Activated B cell treated with CpG ODN at 0.5 μM for 24 hours (primary cell): ENCODE measurements at places on chromosomes 2 and 18.

- H3K27me3 ChIP-seq = peaks cover 3% of the 10 kb centered on the region
- H3K36me3 ChIP-seq = no peaks in the 10 kb centered on the region
- no peak overlapping the region for H3K27ac ChIP-seq
- no peak overlapping the region for H3K4me3 ChIP-seq
- no peak for DNase-seq
These were observed 100.3 kb upstream of the PMAIP1 start for GRCh38 chr18:59799383-59800015.

- no peak overlapping the region for H3K4me3 ChIP-seq
- peaks cover 4% of the 10 kb centered on the region for H3K27me3 ChIP-seq
- H3K36me3 ChIP-seq = no peaks in the 10 kb centered on the region
- H3K4me1 ChIP-seq = no peaks in the 10 kb centered on the region
These were observed 113.0 kb upstream of the MAPRE2 start for GRCh38 chr18:34928088-34928753.

GRCh38 chr2:201174687-201175086, 8.3 kb upstream of the CASP10 start:
- peaks cover 1% of the 10 kb centered on the region for H3K36me3 ChIP-seq
- H3K4me3 ChIP-seq = no peak overlapping the region
- DNase-seq = no peak
- no peaks in the 10 kb centered on the region for H3K27me3 ChIP-seq

GRCh38 chr2:63872571-63873328, 31.1 kb downstream of the UGP2 start:
- H3K27ac ChIP-seq = no peak overlapping the region
- H3K36me3 ChIP-seq = peaks cover 63% of the 10 kb centered on the region
- H3K27me3 ChIP-seq = no peaks in the 10 kb centered on the region
- H3K4me3 ChIP-seq = no peak overlapping the region
- no peak for DNase-seq

DNA sequence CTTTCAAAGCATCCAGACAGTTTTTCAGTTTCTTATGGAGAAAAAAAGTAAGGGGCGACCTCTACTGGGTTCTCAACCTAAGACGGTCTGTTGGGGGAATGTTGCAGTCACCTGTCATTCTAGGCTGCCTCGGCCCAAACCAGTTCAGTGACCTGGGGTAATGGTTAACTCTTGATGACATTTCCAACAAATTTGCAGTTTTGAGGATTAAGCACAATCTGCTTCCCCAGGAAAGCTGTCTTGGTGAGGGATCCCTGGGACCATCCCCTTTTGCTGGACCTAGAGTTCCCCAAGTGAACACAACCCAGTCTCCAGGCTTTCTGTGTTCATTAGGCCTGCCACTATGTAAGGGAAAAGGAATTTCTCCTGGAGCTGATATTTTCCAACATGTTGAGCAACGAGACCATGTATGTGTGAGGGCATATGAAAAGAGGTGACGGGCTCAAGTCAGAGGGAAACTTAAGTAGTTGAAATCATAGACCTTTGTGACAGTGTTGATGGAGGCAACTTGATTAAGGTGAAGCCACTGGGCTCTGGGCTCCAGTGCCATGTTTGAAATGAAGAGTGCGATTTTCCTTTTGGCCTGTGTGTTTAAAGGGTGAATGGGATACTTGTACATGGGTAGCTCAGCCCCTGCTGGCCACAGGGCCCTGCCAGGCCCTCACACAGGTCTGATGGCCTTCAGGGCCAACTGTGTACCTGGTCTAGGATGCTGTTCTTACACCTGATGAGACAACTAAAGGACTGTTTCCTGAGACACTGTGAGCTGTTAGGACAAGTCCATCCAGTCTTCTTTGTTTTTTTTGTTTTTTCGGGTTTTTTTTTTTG, 27.0 kb downstream of the FOSL2 start:
- DNase-seq = no peak
- H3K27ac ChIP-seq = no peak overlapping the region
- H3K27me3 ChIP-seq = peaks cover 3% of the 10 kb centered on the region
- peaks cover 2% of the 10 kb centered on the region for H3K36me3 ChIP-seq
- no peak overlapping the region for H3K4me3 ChIP-seq

DNA sequence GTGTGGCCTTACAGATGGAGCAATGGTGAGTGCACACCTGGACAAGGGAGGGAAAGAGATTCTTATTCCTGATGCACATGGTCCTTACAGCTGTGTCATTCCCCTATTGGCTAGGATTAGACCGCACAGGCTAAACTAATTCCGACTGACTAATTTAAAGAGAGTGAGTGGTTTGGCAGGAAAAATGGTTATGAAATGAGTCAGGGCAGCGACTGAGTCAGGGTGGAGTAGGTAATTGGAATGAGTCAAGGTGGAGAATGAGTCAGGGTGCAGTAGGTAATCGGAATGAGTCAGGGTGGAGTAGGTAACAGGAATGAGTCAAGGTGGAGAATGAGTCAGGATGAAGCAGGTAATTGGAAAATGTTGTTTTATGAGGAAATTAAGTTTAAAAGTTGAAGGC, 1353.7 kb upstream of the LRRTM1 start:
- no peaks in the 10 kb centered on the region for H3K4me1 ChIP-seq
- no peak overlapping the region for H3K27ac ChIP-seq
- H3K36me3 ChIP-seq = no peaks in the 10 kb centered on the region
- no peak for DNase-seq

- H3K27ac ChIP-seq = no peak overlapping the region
- peaks cover 2% of the 10 kb centered on the region for H3K4me1 ChIP-seq
- no peak for DNase-seq
These were observed 33.4 kb upstream of the ST3GAL5 start for GRCh38 chr2:85922199-85922598.

- peaks cover 3% of the 10 kb centered on the region for H3K36me3 ChIP-seq
- peaks cover 43% of the 10 kb centered on the region for H3K4me1 ChIP-seq
- H3K27ac ChIP-seq = no peak overlapping the region
- no peak for DNase-seq
These were observed 28.4 kb downstream of the MEX3C start for GRCh38 chr18:51168960-51169662.

GRCh38 chr2:70044290-70045040, 42.8 kb upstream of the PCBP1 start:
- peaks cover 3% of the 10 kb centered on the region for H3K4me1 ChIP-seq
- no peak overlapping the region for H3K4me3 ChIP-seq
- peaks cover 34% of the 10 kb centered on the region for H3K36me3 ChIP-seq
- H3K27me3 ChIP-seq = no peaks in the 10 kb centered on the region
- no peak for DNase-seq

- no peak overlapping the region for H3K4me3 ChIP-seq
- DNase-seq = no peak
- no peaks in the 10 kb centered on the region for H3K4me1 ChIP-seq
- H3K27ac ChIP-seq = no peak overlapping the region
These were observed 320.6 kb upstream of the RAB12 start for GRCh38 chr18:8288472-8289195.

DNA sequence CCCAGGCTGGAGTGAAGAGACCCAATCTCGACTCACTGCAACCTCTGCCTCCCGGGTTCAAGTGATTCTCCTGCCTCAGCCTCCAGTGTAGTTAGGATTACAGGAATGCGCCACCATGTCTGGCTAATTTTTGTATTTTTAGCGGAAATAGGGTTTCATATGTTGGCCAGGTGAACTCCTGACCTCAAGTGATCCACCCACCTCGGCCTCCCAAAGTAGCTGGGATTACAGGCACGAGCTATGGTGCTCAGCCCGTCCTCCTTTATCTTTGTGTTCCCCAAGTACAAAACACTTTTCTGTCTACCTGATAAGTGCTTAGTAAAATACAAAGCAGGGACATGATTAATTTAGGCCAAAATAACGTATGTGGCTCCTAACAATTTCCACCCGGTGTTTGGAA, 91.2 kb upstream of the STK17B start:
- DNase-seq = no peak
- H3K4me1 ChIP-seq = peaks cover 64% of the 10 kb centered on the region
- peak overlapping the region; percentile 71 for H3K4me3 ChIP-seq
- H3K27me3 ChIP-seq = no peaks in the 10 kb centered on the region
- H3K36me3 ChIP-seq = no peaks in the 10 kb centered on the region

- no peak for DNase-seq
- no peak overlapping the region for H3K27ac ChIP-seq
These were observed 31.4 kb downstream of the ABCB11 start for GRCh38 chr2:168999668-169000213.

DNA sequence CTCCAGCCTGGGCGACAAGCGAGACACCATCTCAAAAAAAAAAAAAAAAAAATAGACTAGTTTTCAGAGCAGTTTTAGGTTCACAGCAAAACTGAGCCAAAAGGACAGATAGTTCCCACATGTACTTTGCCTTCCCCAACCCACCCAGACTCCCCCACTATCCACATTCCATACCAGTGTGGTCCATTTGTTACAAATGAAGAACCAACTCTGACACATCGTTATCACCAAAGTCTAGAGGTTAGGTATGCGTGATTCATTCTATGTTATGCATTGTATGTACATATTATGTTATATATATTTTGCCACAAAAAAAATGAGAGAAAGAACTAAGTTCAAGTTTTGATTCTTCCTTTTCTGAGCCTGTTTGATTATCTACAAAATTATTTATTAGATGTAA, 3.5 kb downstream of the DUSP11 start:
- H3K36me3 ChIP-seq = peaks cover 60% of the 10 kb centered on the region
- H3K27ac ChIP-seq = no peak overlapping the region
- DNase-seq = no peak
- no peak overlapping the region for H3K4me3 ChIP-seq
- peaks cover 26% of the 10 kb centered on the region for H3K4me1 ChIP-seq
- no peaks in the 10 kb centered on the region for H3K27me3 ChIP-seq

GRCh38 chr2:88281302-88282217, 111.4 kb downstream of the THNSL2 start:
- DNase-seq = no peak
- no peak overlapping the region for H3K27ac ChIP-seq
- H3K4me1 ChIP-seq = no peaks in the 10 kb centered on the region
- H3K4me3 ChIP-seq = no peak overlapping the region

DNA sequence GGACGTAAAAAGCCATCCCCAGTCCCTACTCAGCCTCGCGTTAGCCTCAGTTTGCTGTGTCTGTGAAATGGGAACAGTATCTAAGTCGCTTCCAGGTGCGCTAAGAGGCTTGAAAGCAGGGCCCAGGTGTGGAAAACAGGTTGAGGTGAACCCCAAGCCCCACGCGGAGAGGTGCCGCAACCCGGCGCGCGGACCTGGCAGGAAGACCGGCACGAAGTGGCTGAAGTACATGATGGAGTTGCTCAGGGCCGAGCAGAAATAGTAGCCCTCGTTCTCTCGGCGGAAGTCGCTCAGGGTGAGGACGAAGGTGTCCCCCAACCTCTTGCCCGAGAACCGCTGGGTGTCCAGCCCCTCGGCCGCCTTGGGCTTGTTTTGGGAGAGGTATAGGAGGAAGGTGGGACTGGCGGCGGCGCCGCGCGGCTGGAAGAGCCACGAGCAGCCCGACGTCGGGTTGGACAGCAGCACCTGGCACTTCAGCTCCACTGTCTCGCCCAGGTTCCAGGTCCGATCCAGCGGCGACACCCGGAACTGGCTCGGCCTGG, 508 bp downstream of the CD8A start:
- peaks cover 3% of the 10 kb centered on the region for H3K36me3 ChIP-seq
- peak overlapping the region; percentile 64 for H3K4me3 ChIP-seq
- DNase-seq = peak; percentile 21
- H3K4me1 ChIP-seq = peaks cover 23% of the 10 kb centered on the region

GRCh38 chr2:207819839-207820784, 50.4 kb upstream of the FZD5 start:
- no peaks in the 10 kb centered on the region for H3K27me3 ChIP-seq
- no peak overlapping the region for H3K27ac ChIP-seq
- H3K4me3 ChIP-seq = no peak overlapping the region
- no peaks in the 10 kb centered on the region for H3K4me1 ChIP-seq

GRCh38 chr2:15189216-15189615, 371.9 kb downstream of the NBAS start:
- H3K4me1 ChIP-seq = no peaks in the 10 kb centered on the region
- no peak overlapping the region for H3K27ac ChIP-seq
- no peak overlapping the region for H3K4me3 ChIP-seq

- peaks cover 6% of the 10 kb centered on the region for H3K27me3 ChIP-seq
- H3K4me3 ChIP-seq = no peak overlapping the region
- no peaks in the 10 kb centered on the region for H3K4me1 ChIP-seq
- no peaks in the 10 kb centered on the region for H3K36me3 ChIP-seq
These were observed 108.5 kb upstream of the NCK2 start for GRCh38 chr2:105636109-105636740.

GRCh38 chr2:181239201-181239799, 217.9 kb upstream of the ITGA4 start:
- no peaks in the 10 kb centered on the region for H3K27me3 ChIP-seq
- peaks cover 22% of the 10 kb centered on the region for H3K4me1 ChIP-seq
- no peak overlapping the region for H3K4me3 ChIP-seq
- H3K36me3 ChIP-seq = no peaks in the 10 kb centered on the region
- no peak for DNase-seq

DNA sequence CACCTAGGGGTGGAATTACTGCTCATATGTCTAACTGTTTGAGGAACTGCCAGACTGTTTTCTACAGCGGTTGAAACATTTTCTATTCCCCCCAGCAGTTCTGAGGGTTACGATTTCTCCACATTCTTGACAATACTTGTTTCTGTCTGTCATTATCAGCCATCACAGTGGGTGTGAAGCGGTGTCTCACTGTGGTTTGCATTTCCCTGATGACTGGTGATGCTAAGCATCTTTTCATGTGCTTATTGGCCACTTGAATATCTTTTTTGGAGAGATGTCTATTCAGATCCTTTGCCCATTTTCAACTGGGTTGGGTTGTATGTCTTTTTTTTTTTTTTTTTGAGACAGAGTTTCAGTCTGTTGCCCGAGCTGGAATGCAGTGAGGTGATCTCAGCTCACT, 63.0 kb downstream of the ADNP2 start:
- peaks cover 42% of the 10 kb centered on the region for H3K27me3 ChIP-seq
- H3K4me1 ChIP-seq = peaks cover 2% of the 10 kb centered on the region
- no peak overlapping the region for H3K4me3 ChIP-seq
- H3K27ac ChIP-seq = no peak overlapping the region
- no peak for DNase-seq

- H3K4me3 ChIP-seq = no peak overlapping the region
- H3K27ac ChIP-seq = no peak overlapping the region
- no peaks in the 10 kb centered on the region for H3K4me1 ChIP-seq
- peaks cover 28% of the 10 kb centered on the region for H3K27me3 ChIP-seq
These were observed 25.5 kb upstream of the KCNG2 start for GRCh38 chr18:79772108-79772864.

DNA sequence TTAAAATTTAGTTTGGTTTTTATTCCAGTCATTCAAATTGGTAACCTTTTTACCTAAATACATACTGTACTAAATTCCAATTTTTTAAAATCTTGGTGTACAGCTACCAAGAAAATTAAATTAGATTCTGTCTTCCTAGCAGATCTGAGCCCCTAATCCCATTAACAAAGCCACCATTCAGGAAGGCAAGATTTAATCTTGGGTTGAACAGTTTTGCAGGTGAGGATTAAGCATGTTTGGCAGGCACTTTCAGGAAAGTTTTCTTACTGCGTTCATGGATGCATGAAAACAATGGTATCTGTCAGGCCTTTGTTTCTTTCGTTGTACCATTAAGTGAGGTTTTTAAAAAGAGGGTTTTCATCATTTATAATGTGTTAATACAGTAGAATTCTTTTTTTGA, 32.8 kb downstream of the ITPRID2 start:
- H3K27ac ChIP-seq = no peak overlapping the region
- no peaks in the 10 kb centered on the region for H3K4me1 ChIP-seq
- peaks cover 46% of the 10 kb centered on the region for H3K36me3 ChIP-seq
- DNase-seq = no peak
- H3K27me3 ChIP-seq = no peaks in the 10 kb centered on the region
